ENCODE measurements at places on chromosomes 7 and 10.

GRCh38 chr10:18043148-18044006 lies 91.7 kb downstream of the SLC39A12 start:
- DNase-seq: no peak

GRCh38 chr7:26165950-26166683 lies 14.1 kb downstream of the NFE2L3 start:
- DNase-seq: no peak

DNA sequence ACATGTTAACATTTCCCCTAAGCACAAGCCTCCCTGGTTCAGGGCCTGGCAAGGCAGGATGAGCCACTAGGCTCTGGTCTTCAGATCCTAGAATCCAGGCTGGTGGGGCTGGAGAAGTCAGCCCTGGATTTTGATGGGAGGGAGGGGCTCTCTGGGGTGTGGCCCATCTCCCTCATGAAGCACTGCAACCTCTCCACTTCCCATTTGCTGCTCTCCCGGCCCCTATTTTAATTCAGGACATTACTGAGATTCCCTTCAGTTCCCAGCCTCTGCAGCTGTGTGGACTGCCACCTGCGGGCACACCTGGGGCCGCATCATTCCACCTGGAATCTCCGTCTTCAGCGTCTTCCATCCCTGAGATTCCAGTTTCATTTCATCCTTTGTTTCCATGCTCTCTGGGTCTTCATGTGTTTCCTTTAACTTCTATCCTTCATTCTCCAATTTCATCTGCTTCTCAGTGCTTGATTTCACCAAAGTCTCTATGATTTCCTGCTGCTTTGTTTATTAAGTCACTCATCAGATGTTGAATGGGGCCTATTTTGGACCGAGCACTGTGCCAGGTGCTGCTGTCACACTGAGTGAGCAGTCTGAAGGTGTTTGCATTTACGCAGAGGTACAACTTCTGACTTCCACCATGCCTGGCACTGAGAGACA lies 253.6 kb downstream of the WDR37 start:
- DNase-seq: no peak

DNA sequence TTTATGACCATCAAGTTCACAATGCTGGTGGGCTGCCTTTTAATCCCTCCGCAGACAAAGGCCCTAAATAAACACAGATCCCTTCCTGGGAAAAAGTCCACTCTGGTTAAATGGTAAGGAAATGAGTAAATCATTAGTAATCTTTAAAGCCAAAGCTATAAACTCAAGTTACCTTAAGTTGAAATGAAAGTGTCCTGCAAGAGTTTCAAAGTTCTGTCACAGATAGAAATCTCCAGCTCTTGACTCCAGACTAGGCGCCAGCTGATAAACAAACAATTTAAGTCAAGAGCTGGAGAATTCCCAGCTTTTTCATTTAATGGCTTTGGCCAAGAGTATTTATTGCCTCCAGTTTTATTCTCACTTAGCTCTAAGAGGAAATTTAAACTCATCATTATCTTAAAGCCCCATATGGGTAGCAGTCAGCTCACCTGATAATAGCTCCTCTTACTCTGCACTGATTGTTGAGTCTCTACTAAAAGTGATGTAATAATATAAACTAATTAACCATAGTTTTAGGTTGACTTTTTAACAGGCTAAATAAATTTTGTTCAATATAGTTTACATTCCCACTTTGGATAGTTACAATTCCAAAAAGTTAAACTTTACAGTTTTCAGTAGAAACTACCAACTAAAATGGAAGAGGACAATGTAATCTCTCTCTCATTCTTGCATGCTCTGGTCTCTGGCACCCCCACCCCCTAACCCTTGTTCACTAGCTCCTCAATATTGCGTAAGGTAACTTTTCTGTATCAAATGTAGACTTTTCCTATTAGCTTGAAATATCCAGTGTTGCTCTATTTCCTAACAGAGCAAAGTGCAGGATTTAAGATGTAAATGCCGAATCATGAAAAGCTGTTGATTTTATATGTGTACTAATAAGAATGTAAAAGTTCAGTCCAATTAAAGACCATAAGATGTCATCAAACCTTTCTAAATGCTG lies 56.1 kb downstream of the HIBADH start:
- no peak for DNase-seq

DNA sequence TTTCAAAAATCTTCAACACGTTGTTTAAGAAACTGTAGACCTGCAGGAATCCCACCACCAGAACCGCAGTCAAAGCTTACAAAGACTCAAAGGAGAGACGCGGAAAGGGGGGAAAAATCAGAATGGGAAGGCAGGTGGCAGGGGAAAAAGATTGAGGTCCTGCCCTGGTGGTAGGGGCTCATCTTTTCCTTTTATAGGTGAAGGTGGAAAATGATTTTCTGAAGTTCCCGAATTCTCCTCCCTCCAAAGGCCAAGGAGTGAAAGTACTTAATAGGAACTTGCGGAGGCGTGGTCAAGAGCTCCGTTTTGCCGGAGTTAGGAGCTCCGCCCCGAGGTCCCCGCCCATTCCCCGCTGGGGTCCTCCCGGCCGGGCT lies 724 bp downstream of the BBIP1 start:
- DNase-seq: no peak

GRCh38 chr10:124544711-124545110 lies 83.1 kb downstream of the LHPP start:
- DNase-seq: no peak

DNA sequence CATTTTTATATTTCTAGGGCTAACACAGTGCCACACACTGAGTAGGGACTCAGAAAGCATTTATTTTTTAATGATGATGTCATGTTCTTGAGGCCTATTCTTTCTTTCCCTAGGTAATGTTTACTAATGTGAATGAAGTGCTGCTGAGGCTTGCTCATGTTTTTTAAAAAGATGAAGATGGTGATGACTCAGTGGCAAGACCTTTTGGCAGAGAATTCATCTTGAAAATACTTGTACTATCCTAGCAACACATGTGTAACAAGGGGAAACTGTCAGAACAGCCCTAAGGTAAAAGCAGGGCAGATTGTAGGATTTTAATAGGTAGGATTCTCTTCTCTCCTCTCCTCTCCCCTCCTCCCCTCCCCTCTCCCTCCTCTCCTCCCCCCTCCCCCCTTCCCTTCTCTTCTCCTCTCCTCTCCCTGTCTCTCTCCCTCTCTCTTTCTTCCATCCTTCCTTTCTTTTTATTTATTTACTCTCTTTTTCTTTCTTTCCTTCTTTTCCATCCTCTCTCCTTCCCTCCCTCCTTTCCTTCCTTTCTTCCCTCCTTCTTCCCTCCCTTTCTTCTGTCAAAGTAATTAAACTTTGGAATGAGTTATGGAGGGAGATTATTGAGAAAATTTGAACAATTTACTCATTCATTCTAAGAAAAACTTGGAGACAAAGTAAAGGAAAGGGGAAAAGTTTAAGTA lies 75.3 kb downstream of the ZNF92 start:
- DNase-seq: no peak

GRCh38 chr10:95408983-95409873 lies 118.4 kb upstream of the PDLIM1 start:
- no peak for DNase-seq

All from activated T-cell treated with anti-CD3 and anti-CD28 coated beads, Interleukin-2, amount 50 U/mL, for 48 hours (primary cell).